ENCODE measurements at places on chromosomes 4 and X.
A peak's percentile ranks its signal among the peaks of the same experiment; 100 is the strongest.

DNA sequence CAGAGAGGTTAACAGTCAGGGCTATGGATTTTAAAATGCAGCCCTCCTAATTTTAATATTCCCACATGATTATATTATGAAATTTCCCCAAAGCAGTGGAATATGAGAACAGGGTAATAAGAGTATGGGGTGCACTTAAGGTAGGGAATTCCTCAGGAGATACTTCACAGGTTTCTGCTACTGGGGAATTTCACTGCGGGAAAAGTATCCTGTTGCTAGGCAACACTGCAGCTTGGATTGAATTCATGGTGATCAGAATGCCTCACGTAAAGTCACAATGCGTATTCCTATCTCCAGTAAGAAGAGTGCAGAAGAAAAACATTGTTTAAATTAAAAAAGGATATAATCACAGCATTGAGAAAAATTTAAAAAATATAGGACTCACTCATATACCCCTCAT lies 398.1 kb upstream of the RPS6KA3 start:
- no peak for DNase-seq

DNA sequence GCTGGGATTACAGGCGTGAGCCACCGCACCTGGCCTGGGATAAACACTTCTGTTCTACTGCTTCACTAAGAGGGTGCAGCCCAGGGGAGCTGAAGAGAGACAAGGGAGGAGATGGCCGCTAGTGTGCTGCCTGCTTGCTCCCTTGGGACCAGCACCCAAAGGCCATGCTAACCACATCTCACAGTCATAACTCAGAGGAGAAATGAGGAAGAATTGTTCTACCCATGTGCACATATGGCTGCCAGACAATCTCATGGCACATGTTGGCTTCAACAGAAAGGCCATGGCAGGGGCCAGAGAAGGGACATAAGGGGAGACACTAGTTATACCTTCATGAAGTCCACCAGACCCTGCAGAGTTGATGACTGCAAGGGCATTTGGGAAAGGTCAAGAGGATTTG lies 22.4 kb downstream of the CLDN22 start:
- no peak for DNase-seq

- DNase-seq = no peak
Observed at GRCh38 chr4:10740891-10741620, 56.5 kb upstream of the CLNK start.

DNA sequence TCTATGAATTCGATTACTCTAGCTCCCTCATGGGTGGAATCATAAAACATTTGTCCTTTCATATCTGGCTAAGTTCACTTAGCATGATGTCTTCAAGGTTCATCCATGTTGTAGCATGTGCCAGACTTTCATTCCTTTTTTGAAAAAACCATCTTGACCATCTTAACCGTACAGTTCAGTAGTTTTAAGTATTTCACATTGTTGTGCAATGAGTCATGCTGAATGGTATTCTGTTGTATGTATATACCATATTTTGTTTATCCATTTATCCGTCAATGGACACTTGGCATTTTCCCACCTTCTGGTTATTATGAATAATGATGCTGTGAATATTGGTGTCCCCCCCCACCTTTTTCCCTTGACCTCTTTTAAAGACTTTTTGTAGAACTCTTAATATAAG lies 72.4 kb upstream of the TLR2 start:
- DNase-seq = no peak

DNA sequence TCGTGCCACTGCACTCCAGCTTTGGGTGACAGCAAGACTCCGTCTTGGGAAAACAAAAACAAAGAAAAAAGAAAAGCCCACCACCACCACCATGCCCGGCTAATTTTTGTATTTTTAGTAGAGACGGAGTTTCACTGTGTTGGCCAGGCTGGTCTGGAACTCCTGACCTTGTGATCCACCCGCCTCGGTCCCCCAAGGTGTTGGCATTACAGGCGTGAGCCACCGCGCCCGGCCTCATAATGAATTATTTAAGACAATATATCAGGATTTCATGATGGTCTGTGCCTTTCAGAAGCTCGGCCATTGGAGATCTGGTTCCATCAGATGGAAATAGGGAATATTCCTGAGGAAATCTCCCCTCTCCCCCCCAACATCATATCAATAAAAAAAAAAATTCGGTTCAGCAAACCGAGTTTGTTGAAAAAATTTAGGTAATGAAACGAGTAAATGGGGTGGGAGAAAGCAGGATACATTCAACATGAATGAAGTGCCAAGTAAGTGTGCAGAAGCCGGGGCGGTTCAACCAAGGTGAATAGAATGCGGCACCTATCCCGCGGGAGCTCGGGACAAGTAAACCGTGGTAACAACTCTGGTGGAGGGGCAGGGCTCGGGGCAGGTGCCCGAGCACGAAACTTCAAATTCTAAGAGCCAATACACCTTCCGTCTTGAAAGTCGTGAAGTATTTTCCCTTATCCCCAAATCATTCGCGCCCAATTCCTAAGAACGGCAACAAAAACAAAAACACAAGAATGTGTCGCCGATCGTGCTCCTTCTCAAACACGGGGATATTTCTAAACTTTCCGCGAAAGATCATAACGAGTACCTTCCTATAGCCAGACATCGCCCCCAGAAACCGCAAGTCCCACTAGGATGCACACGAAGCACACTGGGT lies 773 bp upstream of the TXLNG start:
- DNase-seq = no peak

DNA sequence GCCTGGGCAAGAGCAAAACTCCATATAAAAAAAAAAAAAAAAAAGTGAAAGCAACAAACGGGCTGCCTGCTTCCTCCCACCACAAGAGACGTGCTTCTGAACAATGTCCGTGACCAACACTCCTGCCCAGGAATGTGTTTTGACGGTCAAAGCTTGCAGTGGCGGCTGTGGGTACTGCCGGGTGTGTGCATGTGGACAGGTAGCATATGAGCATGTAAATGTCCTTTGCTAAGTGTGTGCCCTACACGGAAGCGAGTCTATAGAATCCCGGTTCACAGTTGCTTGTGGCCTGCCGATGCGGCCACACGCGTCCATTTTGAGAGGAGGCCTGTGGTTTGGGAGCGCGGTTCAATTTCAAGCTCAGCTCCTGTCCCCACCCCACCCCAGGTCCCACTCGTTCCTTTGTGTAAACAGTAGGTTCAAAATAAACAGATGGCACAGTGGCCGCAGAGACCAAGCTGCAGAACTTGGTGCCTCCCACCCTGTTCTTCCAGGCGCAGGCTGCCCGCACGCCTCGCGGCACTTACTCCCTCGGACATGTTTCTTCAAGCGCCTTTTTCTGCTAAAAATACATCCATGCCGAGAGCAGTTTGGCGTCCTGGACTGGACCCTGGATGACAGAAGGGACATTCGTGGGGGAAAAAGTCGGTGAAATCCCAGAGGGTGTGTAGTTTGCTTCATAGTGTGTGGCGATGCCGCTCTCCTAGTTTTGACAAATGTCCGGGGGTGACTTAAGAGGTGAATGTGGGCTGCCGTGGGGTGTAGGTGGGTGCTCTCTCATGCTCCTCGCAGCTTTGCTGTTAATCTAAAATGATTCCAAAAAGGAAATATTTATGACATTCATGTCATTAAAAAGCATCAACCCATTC lies 11.5 kb upstream of the NKX1-1 start:
- DNase-seq = no peak

DNA sequence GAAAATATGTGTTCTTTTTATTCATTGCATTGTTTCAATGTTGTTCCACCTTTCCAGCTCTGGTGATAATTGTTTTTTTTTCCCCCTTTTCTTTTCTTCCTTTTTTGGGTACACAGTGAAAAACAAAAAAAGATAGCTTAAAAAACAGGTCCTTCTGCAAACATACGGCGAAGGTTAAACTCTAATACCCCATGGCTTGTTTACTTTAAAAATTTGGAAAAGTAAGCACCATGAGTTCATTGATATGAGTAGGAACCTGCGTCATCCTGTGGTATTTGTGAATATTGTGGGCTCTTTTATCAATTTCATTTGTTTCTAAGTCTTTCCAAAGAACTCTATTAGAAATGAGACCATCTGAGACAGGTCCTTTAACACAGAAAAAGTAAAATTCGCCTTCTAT lies 123.5 kb downstream of the CHRNA9 start:
- DNase-seq = no peak

GRCh38 chrX:131818297-131818936 lies 204.7 kb upstream of the STK26 start:
- no peak for DNase-seq

- DNase-seq = no peak
Observed at GRCh38 chrX:119735467-119735866, 22.9 kb upstream of the SOWAHD start.

- no peak for DNase-seq
Observed at GRCh38 chr4:95105112-95105511, 347.4 kb downstream of the BMPR1B start.

- DNase-seq = no peak
Observed at GRCh38 chrX:13059637-13060499, 15.4 kb upstream of the FAM9C start.

DNA sequence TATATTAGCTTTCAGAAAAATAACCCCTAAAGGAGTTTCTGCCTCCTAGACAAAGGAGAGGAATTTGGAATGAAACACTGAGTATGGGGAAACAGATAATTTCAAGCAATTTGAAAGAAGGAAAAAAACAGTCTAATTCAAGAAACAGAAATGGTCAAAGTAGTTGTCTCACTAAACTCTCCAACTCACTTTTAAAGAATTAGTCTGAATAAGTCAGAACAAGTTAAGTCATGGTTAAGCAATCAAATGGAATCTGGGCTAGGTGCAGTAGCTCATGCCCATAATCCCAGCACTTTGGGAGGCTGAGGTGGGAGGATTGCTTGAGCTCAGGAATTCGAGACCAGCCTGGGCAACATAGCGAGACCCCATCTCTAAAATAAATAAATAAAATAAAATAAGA lies 95.7 kb upstream of the GRIA3 start:
- DNase-seq = no peak

- DNase-seq = peak; percentile 5
Observed at GRCh38 chr4:54657551-54658251, at the start of gene KIT. KIT (plus strand) TSS chr4:54657957; CDS start chr4:54658015, 58 bp downstream.

DNA sequence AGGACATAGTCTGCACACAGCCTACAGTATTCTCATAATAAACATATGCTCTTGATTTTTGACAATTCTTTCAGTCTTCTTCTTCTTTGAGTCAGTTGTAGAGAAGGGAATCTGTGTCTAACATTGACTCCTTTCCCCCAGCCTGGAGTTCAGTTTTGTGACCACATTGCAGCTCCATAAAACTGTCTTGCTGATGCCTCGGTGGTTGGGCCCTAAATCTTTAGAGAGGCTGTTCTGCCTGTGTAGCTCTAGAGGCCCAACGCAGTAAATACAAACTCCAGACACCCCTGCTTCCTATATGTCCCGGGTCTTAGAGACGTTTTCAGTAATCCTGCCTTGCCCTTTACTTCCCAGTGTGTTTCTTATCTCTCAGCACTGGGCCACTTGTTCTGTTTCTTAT lies 639.5 kb upstream of the AADAT start:
- DNase-seq = no peak

DNA sequence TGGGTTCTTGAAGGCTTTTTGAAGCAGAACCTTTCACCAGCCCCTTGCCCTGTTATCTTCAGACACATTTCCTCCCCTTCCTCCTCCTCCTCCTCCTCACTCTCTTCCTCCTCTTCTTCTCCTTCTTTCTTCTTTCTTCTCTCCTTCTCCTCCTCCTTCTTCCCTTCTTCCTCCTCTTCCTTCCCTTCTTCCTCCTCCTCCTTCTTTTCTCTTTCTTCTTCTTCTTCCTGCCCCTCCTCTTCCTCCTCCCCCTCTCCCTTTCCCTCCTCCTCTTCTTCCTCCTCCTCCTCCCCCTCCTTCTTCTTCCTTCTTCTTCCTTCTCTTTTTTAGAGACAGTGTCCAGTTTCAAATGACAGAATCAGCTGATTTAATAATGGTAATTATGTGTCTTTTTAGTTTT lies 226.0 kb downstream of the DKK2 start:
- DNase-seq = no peak

GRCh38 chr4:7759635-7760034 lies 180.0 kb downstream of the AFAP1 start:
- DNase-seq = no peak

DNA sequence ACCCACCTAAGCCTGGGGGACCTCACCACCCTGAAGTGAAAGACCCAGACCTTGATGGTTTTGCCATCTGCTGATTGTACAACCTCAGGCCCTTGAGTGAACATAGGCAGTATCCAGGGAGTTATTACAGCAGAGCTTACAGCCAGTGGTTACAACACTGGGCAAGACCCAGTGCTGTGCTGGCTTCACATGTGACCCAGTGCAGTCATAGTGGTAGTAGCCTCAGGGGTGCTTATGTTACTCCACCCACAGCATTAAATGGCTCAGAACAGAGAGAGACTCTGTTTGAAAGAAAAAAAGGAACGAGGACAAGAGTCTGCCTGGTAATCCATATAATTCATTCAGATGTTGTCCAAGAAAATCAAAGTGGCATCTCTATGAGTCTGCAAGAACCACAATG lies 45.2 kb upstream of the DACH2 start:
- no peak for DNase-seq

DNA sequence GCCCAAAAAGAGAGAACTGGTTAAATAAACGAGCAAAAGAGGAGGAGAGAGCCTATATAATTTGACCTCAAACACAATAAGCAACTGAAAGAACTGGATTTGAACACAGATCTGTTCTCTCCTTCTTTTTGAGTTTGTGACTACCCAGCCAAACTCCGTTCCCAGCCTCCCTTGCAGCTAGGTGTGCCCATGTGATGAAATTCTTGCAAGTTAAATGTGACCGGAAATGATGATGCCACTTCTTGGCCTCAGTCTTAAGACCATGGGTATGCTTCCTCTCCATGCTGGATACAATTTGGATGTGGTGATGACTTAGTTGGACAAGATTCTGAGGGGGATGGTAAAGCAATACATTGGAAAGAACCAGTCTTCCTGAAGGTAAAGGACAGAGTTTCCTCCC lies 204.1 kb downstream of the PTTG2 start:
- DNase-seq = no peak

DNA sequence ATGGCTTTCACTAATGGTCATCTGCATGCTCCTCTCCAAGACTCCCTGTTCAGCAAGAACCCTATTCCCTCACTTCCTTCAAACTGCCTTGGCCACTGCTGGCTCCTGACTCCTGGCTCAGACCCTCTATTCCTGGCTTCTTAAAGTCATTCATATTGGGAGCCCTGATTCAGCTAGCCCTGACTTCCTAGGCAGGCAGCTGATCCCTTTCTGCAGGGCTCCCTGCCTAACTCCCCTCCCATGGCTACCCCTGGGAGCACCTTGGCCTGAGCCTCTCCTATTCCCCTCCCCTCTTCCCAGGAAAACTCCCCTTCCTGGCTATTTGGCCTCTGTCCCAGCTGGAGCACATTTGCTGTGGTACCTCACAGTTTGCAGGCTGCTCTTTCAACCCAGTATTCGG lies 154.9 kb upstream of the PJA1 start:
- DNase-seq = no peak
